ENCODE measurements at places on chromosomes 2 and 18.

- DNase-seq: no peak
Observed at GRCh38 chr2:17962876-17963275, 84.4 kb downstream of the KCNS3 start.

- no peak for DNase-seq
Observed at GRCh38 chr18:69300185-69300584, 100.5 kb upstream of the DOK6 start.

DNA sequence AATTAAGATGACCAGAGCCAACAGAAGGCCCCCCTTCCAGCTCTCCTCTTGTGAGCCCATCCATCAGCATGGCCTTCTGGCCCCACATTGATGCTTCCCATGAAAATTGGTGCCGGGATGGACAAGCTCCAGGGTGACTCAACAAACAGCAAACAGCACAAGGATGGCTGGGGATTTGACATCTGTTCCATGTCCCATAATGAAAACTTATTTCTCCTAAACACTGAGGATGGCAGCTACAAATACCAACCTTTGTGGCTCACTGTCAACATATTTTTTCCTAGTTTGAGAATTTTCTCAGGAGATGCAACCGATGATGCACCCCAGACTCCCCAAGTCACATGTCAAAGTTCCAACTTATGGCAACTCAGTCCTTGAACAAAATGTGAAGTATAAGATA is 169.6 kb upstream of the SIX2 start:
- no peak for DNase-seq

- DNase-seq: no peak
Observed at GRCh38 chr2:190213441-190214335, 105.9 kb downstream of the HIBCH start.

DNA sequence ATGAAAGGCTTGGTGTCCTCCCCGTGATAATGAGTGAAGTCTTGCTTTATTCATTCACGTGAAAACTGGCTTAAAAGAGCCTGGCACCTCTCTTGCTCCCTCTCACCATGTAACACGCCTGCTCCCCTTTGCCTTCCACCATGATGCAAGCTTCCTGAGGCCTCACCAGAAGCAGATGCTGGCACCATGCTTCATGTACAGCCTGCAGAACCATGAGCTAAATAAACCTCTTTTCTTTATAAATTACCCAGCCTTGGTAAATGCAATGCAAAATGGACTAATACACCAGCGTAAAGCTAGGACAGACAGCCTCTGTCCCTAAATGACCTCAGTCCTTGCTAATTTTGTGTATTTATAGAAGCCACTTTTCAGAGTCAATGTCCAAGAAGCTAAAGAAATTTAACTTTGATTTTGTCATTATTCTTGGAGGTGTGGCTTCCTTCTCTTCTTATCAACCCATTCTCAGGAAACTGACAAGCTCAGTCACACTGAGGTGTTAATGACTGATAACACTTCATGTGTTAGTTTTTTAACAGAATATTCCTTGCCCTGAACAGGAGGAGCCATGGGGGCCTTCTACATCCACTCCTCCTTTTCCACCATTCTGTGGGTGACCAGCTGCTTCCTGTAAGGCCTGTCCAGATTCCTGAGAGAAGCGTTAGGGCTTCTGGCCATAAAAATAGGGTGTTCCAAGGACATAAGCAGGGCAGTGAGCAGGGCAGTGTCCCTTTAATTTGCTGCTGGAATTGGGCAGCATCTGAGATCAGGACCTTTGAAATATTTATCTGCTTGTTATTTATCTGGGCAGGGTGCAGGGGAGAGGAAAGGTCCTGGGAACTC is 38.0 kb upstream of the EPAS1 start:
- no peak for DNase-seq

GRCh38 chr2:80080957-80081356 is 223.6 kb downstream of the LRRTM1 start:
- no peak for DNase-seq

Measured in NCI-H1930 (cell line).